Hippocampal formation (tissue), 2 donors: ENCODE measurements at places on chromosomes 2 and 18.

GRCh38 chr2:241730671-241731293 is 3.6 kb upstream of the D2HGDH start:
- DNase-seq, result no peak

DNA sequence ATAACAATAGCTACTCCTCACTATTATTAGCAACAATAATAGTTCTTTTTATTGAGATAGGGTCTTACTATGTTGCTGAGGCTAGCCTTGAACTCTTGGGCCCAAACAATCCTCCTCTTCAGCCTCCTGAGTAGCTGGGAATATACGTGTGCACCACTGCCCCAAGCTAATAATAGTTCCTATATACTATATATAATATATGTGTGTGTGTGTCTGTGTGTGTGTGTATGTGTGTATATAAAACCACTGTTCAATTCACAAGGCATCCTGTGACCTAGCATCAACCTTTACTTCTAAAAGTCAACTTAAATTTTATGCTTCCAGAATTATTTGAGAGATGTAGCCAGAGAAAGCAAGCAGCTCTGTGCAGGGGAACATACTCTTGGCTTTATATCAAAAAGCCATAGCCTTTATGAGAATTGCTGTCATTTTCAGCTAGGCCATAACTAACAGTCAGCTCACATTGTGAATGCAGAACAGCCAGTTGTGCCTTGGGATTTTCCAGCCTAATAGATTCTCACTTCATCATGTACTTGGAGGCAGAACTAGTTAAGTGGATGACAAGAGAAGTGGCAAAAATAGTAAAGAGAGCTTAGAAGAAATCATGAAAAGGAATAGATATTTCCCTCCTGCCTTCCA is 665.5 kb downstream of the NYAP2 start:
- no peak for DNase-seq

DNA sequence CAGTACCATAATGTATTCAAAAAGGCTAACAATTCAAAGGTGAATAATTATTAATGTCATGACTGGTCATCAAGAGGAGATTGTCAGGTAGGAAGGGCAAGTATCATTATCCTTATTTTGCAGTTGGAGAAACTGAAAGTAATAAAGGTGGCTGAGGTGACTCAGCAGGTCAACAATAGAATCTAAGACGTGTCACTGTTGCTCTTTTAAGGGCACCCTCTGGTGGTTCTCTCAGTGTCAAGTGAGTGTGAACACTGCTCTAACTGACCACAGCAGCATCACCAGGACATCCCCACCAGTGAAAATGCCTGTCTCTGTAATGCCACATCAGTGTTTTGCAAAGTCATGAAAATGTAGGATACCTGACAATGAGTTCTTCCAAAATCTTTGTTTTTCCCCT is 69.7 kb downstream of the DCC start:
- no peak for DNase-seq

DNA sequence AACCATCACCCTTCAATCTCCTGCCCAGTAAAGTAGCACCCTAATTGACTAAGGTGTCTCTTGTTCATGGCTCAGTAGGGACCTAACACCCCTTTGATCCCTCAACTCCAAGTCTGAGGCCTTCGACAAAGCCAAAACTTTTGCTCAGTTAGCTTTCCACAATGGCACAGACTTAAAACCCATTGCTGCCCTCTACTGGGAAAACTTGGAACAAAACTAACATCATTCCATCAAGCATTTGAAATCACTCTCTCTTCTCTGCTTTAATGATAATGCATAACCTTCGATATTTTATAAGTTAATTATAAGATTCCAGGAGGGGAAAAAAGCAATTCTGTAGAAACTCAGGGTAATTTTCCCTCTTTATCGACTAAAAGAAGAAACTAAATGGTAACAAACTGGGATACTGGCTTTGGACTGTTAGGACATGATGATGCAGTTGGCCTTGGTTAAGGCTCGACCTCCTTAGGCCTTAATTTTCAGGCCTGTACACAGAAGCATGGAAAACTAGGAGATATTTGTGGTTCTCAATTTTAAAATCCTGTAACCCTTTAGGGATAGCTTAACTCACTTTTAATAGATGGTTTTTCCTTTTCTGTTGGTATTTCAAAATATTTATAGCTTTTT is 127.8 kb downstream of the STK39 start:
- peak; percentile 14 for DNase-seq

- no peak for DNase-seq
Observed at GRCh38 chr2:25105336-25106085, 62.9 kb downstream of the POMC start.

- DNase-seq, result peak; percentile 54
Observed at GRCh38 chr2:151947813-151948165, 119.6 kb upstream of the ARL5A start.

DNA sequence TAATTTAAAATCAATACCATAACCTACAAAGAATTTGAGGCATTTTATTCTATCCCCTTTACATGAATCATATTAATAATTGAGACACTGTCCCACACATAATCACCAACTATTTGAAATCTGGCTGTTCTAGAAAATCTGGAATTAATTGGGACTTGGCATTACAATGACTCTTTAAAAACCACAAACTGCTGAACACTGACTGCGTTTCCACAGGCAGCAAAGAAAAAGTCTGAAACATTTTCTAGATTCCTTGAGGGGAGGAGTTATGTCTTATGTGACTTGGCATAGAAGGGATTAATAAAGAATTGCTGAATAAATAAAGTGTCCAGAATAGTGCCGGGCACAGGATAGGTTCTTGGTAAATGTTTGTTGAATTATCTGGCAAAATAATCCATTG is 61.4 kb downstream of the GPR39 start:
- DNase-seq, result no peak

GRCh38 chr18:30106356-30106755 is 936.2 kb downstream of the DSC3 start:
- DNase-seq, result no peak

DNA sequence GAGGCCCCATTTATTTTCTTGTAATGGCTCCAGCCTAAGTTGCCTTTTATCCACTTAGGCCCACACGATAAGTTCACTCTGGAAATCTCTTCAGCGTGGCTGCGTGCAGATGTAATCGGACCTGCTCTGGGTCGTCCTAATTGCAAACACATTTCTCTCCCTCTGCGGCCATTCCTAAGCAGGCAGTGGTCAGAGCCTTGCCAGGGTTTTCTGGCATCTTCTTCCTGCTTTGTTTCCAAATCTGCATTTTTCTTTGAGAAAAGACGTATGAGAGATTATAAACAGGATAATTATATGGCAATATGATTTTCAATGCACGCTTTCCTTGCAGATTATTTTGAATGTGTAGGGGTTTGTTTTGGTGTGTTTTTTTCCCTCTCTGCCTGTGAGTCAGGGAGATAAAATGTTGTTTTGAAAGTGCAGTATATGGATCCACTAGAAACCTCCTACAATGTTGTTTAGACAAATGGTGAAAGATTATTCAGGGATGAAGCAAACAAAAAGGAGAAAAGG is 239.4 kb upstream of the TANK start:
- DNase-seq, result no peak

DNA sequence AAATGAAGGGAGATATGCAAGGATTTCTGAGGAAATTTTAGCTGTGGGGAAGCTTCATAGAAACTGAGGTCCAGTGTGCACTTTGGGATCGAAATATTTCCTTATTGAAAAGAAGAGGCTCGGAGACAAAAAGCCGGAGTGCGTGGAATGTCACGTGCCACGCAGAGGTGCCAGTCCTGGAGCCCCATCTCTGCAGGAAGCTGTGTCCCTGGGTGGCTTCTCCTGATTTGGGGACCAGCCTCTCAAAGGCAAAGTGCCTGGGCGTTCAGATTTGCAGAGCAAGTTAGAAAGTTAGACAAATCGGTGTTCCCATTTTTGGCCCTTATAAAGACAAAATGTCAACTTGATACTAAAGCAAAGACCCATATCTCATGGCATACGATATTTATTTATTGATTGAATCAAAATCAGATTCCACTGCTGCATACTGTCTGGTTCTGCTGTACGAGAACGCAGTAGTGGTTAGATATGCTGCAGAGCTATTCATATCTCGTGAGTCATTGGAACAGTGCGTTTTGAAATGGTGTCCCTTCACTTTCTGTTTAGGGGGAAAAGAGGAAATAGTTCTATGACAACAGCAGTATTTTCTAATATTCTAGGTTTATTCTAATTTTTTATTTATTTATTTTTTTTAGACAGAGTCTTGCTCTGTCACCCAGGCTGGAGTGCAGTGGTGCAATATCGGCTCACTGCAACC is 9.1 kb upstream of the ATG16L1 start:
- no peak for DNase-seq

DNA sequence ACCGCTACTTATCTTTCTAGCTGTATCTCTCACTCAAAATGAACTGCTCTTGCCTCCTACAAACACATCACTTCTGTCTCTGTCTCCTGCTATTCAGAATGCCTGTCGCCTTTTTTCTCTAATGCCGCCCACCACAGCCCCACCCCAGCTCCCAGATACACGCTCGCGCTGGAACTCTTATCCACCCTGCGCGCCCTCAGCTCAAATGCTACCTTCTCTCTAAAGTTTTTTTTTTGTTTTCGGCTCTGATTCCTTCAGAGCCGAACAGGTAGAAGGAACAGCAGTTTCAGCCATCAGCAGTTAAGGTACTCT is 3.9 kb upstream of the SOS1 start:
- DNase-seq, result no peak

DNA sequence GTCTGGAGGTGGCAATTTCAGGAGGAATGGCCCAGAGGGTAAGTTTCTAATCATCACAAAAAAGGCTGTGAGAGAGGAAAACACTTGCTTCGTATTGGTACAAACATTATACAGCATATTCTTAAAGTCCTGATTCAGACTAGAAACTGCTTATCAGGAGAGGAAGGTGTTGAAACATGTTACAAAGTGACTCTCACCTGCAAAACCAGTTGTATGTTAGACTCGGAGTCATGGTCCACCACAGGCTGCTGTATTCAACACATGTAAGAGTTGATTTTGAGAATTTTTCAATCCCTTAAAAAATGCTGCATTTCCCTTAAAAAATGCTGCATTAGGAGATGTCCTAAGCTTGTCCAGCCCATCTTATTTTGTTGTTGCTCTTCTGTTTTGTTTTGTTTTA is 61.5 kb downstream of the MBP start:
- DNase-seq, result no peak

- no peak for DNase-seq
Observed at GRCh38 chr2:59000796-59001195, 759.7 kb upstream of the FANCL start.

- no peak for DNase-seq
Observed at GRCh38 chr2:121803503-121803902, 48.1 kb downstream of the TSN start.
